HS-27A (cell line): ENCODE measurements at places on chromosomes 13 and 19.

- DNase-seq = no peak
These were observed 1.2 kb upstream of the SLC27A1 start for GRCh38 chr19:17469092-17469480.

GRCh38 chr19:19054315-19054938, 9.4 kb upstream of the SLC25A42 start:
- DNase-seq = no peak

GRCh38 chr13:106151056-106151699, 384.3 kb downstream of the EFNB2 start:
- peak; percentile 90 for DNase-seq

DNA sequence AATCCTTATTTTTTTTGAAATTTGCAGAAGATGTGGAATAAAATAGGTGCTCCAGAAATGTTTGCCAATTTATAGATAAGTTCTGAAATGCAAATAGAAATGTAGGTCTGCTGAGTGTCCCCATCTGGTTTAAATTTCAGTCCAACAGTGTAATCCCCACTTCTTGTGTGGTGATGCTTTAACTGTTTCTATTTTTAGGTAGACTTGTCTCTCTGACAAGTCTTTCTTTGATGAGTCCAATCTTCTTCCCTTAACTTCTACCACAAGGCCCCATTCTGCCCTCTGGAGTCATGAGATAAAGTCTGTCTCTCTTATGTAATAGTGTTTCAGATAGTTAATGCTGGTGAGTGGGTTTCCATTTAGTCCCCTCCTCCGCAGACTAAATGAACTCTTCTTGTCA, 390.4 kb downstream of the RFC3 start:
- DNase-seq = no peak

DNA sequence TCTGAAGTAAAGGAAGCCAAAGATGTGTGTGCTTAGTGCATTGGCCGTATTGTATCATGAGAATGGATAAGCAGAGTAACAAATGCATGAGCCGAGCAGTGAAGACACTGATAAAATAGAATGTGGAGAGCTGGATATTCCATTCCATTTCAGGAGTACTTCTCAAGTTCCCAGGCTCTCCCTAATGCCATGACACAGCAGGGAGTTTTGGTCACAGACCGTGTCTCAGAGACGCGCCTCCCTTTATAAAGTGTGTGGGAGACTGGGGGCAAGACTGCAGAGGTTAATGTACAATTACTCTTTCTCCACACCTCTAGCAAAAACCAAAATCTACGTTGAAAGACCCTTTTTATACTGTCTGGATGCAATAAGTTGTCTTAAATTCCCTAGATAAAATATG, 575.6 kb downstream of the EFNB2 start:
- no peak for DNase-seq

DNA sequence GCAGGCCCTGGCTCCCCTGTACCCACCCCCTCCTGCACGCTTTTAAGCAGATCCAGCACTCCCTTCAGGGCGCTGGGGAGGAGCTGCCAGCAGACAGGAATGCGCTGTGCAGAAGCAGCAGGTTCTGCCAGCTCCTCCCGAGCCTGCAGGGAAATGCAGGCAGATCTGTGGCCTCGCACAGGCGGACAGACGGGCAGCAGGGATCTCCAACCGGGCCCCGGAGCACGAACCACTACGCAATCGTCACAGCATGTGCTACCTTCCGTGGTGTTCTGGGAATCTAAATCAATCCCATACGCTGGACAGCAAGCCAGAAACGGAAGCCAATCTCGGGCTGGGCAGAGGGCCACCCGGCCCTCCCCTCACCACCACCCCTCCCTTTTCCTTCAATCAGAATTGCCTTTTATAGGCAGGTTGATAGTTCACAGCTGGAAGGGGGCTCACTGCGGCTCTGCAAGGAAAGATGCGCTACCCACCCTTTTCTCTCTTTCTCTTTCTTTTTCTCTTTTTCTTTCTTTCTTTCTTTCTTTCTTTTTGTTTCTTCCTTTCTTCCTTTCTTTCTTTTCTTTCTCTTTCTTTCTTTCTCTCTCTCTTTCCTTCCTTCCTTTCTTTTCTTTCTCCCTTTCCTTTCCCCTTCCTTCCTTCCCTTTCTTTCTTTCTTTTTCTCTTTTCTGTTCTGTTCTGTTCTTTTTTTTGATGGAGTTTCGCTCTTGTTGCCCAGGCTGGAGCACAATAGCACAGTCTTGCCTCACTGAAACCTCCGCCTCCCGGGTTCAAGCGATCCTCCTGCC, 99.9 kb downstream of the GNG7 start:
- no peak for DNase-seq

DNA sequence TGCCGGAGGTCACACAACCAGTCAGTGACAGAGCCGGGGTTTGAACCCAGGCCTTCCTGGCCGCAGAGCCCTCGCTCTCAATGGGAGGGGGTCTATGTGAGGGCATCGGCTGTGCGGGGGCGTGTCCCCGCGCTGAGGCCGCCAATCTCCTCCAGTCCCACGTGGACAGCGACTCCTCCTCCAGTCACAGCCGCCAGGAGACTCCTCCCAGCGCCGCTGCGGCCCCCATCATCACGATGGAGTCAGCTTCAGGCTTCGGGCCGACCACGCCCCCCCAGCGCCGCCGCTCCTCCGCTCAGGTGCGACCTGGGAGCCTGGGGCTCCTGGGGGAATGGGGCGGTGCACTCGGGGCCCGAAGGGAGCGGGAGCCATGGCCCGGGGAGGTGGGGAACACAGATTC, 6.0 kb downstream of the SPRED3 start:
- DNase-seq = no peak

DNA sequence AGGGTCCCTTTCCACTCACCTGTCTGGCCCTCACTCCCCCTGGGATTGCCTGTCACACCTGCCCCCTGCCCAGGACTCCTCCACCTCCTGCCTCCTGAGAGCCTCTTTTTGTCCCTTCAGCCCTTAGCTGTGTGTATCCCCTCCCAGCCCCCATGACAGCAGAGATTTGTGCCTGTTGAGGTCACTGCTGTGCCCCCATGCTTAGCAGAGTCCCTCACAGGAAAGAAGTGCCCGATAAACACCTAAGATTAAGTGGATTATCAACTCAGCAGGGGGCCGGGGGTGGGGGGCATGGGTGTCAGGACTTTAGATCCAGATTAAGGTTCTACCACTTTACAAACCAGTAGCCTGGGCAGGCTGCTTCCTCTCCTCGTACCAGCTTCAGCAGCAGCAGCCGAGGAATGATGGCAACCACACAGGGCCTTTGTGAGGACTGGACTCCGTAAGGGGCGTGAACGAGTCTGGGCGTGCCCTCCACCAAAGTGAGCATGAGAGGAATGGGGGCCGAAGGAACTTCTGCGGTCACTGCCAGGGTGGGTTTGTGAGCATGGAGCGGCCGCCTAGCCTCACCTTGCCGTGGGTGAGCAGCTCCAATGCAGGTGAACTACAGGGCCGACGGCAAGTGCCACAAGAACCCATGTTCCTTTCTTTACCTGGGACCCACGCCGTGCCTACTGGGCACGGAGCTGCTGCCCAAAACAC, 36.1 kb downstream of the ZNF787 start:
- no peak for DNase-seq

- no peak for DNase-seq
These were observed 75.8 kb upstream of the TSHZ3 start for GRCh38 chr19:31424861-31425620.

GRCh38 chr13:100848304-100848703, 173.7 kb upstream of the TMTC4 start:
- no peak for DNase-seq

GRCh38 chr19:52397310-52398080, at the start of gene ZNF528:
ZNF528 (plus strand) TSS chr19:52397849; CDS start chr19:52402014, 4,165 bp downstream.
- peak; percentile 29 for DNase-seq

GRCh38 chr19:17049711-17050280, 23.2 kb upstream of the CPAMD8 start:
- no peak for DNase-seq

GRCh38 chr13:102707467-102707866, 12.6 kb upstream of the METTL21C start:
- DNase-seq = peak; percentile 60

- no peak for DNase-seq
These were observed 18.7 kb downstream of the STK24 start for GRCh38 chr13:98557937-98558792.

DNA sequence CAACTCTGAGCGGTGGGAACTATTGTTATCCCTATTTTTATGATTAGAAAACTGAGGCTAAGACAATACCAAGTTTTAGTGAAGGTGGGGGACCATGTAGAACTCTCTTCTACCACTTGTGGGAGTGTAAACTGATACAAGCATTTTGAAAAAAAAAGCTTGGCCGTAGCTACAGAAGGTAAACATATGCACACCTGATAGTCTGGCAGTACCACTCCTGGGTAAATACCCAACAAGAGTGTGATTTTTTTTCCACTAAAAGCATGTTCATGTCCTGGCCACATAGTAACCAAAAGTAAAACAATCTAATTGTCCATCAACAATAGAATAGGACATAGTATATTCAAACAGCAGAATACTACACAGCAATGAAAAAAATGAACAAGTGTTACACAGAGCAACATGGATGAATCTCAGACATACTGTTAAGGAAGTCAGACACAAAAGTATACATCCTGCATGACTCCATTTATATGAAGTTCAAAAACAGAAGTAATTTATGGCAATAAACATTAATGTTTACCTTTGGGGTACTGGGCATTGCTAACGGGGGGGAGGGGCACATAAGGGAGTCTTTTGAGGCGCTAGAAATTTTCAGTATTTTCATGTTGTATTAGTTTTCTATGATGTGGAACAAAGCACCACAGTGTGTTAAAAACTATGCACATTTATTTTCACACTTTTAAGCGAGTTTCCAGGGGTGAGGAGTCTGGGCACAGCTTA, 6.4 kb upstream of the SPATA13 start:
- DNase-seq = no peak
